ENCODE measurements at places on chromosomes 6 and 20. TPM values are rescaled to one million over a fixed set of nuclear protein-coding genes. Genes with fewer than 3 reads are reported as not detected.
A peak's percentile ranks its signal among the peaks of the same experiment; 100 is the strongest.

DNA sequence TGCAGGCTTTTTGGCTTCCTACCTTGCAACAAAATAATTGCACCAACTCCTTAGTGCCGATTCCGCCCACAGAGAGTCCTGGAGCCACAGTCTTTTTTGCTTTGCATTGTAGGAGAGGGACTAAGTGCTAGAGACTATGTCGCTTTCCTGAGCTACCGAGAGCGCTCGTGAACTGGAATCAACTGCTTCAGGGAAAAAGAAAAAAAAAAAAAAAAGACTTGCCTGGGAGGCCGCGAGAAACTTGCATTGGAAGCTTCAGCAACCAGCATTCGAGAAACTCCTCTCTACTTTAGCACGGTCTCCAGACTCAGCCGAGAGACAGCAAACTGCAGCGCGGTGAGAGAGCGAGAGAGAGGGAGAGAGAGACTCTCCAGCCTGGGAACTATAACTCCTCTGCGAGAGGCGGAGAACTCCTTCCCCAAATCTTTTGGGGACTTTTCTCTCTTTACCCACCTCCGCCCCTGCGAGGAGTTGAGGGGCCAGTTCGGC is 420 bp downstream of the SOX4 start:
- DNase-seq: peak; percentile 45
- peaks cover 22% of the 10 kb centered on the region for H3K36me3 ChIP-seq
- H3K27ac ChIP-seq: no peak overlapping the region
- H3K4me1 ChIP-seq: peaks cover 24% of the 10 kb centered on the region
- no peaks in the 10 kb centered on the region for H3K27me3 ChIP-seq

Gene SULF2
- total RNA-seq: 65.2 TPM

Gene HLA-DOB
- total RNA-seq: 0.52 TPM

DNA sequence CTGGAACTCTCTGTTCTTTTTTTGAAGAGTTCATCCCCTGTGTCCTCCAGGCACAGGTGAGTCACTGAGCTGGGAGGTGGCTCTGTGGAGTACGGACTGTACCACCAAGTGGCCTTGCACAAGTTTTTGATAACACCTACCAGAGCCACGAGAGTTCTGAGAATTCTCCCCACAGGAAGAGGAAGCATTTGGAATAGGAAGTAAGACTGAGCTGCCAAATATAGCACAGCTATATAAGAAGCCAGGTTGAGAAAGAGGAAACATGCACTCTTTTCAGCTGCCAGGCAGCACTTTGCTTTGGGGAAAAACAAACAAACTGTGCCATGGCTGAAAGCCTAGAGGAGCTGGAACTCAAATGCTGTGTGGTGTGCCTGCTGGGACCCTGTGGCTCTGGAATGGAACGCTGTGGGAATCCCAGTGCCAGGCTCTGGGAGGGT is 70.8 kb upstream of the RIPOR2 start:
- H3K4me3 ChIP-seq: no peak overlapping the region
- no peaks in the 10 kb centered on the region for H3K36me3 ChIP-seq

DNA sequence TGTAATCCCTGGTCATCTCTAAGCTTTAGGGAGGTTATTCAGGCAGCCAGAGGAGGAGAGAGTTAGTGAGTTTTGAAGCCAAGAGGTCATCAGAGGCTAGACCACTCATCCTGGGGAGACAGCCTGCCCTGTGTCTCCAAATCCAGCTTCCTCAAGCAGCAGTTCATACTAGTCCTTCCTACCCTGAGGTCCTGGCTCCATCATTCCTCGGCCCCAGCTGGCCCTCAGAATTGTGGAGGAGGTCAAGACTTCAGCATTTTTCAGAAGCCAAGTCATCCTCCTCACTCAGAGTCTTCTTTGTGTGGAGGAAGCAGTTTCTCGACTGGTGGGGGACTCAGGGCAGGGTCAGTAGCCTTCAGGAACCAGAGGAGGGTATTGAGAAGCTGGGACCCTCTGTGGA is 12.4 kb upstream of the KIAA1755 start:
- H3K27ac ChIP-seq: no peak overlapping the region
- peaks cover 17% of the 10 kb centered on the region for H3K27me3 ChIP-seq
- DNase-seq: no peak
- no peak overlapping the region for H3K4me3 ChIP-seq
- H3K36me3 ChIP-seq: no peaks in the 10 kb centered on the region

GRCh38 chr6:22372922-22373321 is 76.1 kb upstream of the PRL start:
- peaks cover 3% of the 10 kb centered on the region for H3K4me1 ChIP-seq
- H3K36me3 ChIP-seq: no peaks in the 10 kb centered on the region
- H3K4me3 ChIP-seq: no peak overlapping the region
- no peak overlapping the region for H3K27ac ChIP-seq

DNA sequence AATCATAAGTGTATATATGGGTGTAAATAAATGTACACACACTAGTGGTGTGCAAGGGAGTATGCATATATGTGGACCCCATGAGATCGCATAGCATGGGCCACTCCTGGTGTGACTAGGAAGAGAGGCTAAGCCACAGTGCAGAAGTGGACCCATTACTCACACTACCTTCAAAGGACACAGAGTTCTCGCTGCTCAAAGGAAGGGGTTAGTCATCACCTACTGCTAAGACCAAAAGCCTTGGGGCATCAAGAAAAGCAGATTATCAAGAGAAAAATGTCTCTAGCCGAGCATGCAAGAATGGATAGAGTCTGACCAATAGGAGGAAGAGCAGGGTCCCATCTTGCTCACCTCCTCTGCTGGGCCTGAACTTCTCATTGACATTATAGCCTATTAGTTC is 195.5 kb downstream of the MAFB start:
- H3K27me3 ChIP-seq: peaks cover 4% of the 10 kb centered on the region
- no peak overlapping the region for H3K27ac ChIP-seq
- DNase-seq: no peak
- H3K4me3 ChIP-seq: no peak overlapping the region
- H3K36me3 ChIP-seq: no peaks in the 10 kb centered on the region
- peaks cover 7% of the 10 kb centered on the region for H3K4me1 ChIP-seq

Gene ZKSCAN8
- total RNA-seq: 52.8 TPM

GRCh38 chr6:31354864-31355582 is 2.0 kb downstream of the HLA-B start:
- no peaks in the 10 kb centered on the region for H3K4me1 ChIP-seq
- H3K27ac ChIP-seq: no peak overlapping the region
- H3K36me3 ChIP-seq: no peaks in the 10 kb centered on the region
- peaks cover 98% of the 10 kb centered on the region for H3K27me3 ChIP-seq
- H3K4me3 ChIP-seq: no peak overlapping the region
- DNase-seq: no peak

GRCh38 chr6:169169941-169170582 is 83.6 kb downstream of the THBS2 start:
- H3K4me3 ChIP-seq: no peak overlapping the region
- H3K27me3 ChIP-seq: no peaks in the 10 kb centered on the region
- H3K4me1 ChIP-seq: peaks cover 15% of the 10 kb centered on the region
- DNase-seq: peak; percentile 19

GRCh38 chr6:149813351-149813750 is 50.8 kb downstream of the LRP11 start:
- H3K27ac ChIP-seq: no peak overlapping the region
- DNase-seq: no peak
- no peaks in the 10 kb centered on the region for H3K27me3 ChIP-seq
- no peak overlapping the region for H3K4me3 ChIP-seq
- H3K36me3 ChIP-seq: peaks cover 12% of the 10 kb centered on the region
- H3K4me1 ChIP-seq: no peaks in the 10 kb centered on the region

DNA sequence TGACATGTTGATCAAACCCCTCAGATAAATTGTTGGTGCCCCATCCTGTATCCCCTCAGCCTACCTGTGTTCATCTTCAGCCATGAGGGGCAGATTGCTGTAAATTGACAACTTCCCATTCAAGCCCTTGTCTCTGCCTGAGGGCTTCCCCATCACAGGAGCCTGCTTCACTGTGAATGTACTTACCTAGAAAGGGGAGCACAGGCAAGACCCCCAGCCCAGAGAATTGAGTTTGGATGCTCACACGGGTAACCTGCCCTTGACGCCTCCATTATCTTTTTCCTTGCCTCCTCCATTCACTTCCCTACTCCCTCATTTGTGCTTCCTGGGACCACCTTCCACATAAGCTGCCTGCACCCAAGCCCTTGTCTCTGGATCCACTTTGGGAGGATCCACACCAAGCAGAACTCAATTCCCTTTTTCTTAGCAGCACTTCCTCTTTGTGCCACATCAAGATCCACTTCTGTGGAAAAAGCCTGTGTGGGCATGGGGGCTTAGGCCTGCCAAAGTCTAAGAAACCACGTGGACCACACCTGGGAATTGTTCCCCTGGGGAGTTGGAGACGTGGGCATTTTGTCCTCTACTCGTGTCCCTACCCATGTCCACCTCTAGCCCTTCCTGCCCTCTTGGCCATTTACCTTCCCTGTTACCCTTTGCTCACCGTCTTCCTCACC is 103.4 kb upstream of the FOXA2 start:
- no peaks in the 10 kb centered on the region for H3K4me1 ChIP-seq
- no peak overlapping the region for H3K27ac ChIP-seq
- H3K4me3 ChIP-seq: no peak overlapping the region

Gene SLC4A11
- 2.5 TPM for total RNA-seq

DNA sequence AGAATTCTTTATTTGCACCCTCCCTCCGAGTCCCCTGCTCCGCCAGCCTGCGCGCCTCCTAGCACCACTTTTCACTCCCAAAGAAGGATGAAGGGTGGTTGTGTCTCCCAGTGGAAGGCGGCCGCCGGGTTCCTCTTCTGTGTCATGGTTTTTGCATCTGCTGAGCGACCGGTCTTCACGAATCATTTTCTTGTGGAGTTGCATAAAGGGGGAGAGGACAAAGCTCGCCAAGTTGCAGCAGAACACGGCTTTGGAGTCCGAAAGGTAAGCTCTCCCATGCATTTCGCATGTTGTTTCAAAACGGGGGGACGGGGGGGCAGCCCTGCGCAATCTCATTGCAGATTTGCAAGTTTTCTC is 357 bp downstream of the PCSK2 start:
- peaks cover 98% of the 10 kb centered on the region for H3K27me3 ChIP-seq
- no peaks in the 10 kb centered on the region for H3K36me3 ChIP-seq
- peaks cover 20% of the 10 kb centered on the region for H3K4me1 ChIP-seq
- no peak overlapping the region for H3K27ac ChIP-seq

- H3K4me3 ChIP-seq: no peak overlapping the region
- H3K27me3 ChIP-seq: no peaks in the 10 kb centered on the region
- no peaks in the 10 kb centered on the region for H3K36me3 ChIP-seq
- peaks cover 15% of the 10 kb centered on the region for H3K4me1 ChIP-seq
Measured at GRCh38 chr6:40946738-40947301, 92.2 kb downstream of the UNC5CL start.

Data from mesothelial cell of epicardium (in vitro differentiated cells).